Posterior cingulate gyrus (tissue), 11 donors: ENCODE measurements at places on chromosomes 11 and 22.

DNA sequence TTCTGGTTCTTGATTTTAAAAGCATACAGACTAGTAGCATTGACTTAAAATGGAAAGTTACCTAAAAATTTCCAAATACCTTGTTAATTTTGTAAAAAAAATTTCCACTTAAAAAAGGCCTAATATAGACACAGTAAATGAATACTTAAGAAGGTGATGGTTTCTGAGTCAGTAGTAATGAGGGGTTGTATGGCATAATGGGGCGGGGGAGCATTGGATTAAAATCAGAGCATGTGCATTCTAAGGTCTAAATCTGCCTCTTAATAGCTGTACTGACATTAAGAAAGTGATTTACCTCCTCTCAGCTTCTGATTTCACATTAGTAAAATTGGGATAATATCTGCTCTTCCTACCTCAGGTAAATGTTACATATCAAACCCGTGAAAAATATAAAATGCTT lies 446.5 kb downstream of the AASDHPPT start:
- no peak for DNase-seq

DNA sequence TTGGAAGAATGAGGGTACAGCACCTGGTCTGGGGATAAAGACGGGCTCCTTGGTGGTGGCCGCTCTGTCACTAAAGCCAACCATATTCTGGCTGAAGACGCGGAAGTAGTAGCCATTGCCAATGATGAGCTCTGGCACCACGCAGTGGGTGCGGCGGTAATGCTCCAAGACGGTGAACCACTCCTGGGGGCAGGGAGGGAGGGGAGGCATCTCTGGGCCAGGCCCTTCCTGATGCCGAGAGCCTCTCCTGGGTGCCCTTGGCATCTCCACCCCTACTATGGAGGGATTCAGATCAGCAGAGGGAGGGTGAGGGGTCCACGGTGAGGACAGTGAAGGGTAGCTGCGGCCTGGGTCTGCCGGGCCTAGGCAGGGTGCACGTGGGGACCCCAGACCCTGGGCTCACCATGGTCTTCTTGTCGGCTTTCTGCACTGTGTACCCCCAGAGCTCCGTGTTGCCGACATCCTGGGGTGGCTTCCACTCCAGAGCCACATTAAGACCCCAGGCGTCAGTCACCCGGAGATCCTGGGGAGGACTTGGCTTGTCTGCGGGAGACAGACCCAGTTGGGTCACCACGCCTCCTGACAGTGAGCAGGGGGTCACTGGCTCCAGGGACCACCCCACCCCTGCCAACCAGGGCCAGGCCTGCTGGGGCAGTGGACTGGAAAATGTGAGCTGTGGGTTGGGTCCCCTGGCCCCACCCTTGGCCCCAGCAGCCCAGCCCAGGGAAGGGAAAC lies 19.5 kb downstream of the MYBPC3 start:
- peak; percentile 48 for DNase-seq

DNA sequence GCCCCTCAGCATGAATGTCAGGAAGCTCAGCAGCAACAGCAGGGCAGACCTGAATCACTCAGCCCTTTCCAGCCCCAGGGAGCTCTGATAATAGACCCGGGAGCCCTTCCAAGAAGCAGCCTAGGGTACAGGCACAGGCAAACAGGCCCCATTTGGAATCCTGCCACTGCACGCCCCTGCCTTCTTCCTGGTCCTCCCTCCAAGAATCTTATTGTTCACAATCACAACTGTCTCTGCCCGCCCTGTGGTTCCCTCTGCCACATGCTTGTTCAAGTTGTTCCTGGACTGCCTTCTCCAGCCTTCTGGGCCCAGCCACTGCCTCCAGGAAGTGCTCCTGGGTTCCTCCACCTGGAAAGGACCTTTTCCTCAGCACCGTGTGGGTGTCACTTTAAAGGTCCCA lies 54.6 kb downstream of the LRRC32 start:
- DNase-seq = no peak

- no peak for DNase-seq
These were observed 18.5 kb downstream of the FIBIN start for GRCh38 chr11:27012234-27012921.

GRCh38 chr11:121802542-121802941 lies 313.5 kb downstream of the BLID start:
- no peak for DNase-seq

DNA sequence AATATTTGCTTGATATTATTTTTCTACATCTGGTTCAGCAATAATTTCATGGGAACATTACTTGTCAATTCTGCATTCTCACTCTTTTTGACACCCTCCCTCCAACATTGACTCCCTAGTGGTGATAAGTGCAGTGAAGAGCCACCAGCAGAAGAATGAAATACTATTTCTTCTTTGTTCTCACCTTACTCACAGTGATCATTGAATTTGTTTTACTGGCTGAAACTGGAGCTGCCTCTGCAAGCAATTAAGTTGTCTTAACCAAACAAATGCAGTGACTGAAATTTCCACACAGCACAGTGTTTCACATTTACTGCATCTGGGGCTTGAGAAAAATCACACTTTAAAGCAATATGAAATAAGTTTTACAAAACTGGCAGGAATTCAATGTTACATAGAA lies 189.8 kb downstream of the JRKL start:
- DNase-seq = no peak

- DNase-seq = no peak
These were observed 572.9 kb downstream of the NTM start for GRCh38 chr11:131943295-131943694.

GRCh38 chr11:83725728-83726127 lies 439.6 kb upstream of the CCDC90B start:
- no peak for DNase-seq
